NCI-H1436 treated with DMSO at 0.1 percent for 48 hours (cell line): ENCODE measurements at places on chromosomes 7 and 10.

DNA sequence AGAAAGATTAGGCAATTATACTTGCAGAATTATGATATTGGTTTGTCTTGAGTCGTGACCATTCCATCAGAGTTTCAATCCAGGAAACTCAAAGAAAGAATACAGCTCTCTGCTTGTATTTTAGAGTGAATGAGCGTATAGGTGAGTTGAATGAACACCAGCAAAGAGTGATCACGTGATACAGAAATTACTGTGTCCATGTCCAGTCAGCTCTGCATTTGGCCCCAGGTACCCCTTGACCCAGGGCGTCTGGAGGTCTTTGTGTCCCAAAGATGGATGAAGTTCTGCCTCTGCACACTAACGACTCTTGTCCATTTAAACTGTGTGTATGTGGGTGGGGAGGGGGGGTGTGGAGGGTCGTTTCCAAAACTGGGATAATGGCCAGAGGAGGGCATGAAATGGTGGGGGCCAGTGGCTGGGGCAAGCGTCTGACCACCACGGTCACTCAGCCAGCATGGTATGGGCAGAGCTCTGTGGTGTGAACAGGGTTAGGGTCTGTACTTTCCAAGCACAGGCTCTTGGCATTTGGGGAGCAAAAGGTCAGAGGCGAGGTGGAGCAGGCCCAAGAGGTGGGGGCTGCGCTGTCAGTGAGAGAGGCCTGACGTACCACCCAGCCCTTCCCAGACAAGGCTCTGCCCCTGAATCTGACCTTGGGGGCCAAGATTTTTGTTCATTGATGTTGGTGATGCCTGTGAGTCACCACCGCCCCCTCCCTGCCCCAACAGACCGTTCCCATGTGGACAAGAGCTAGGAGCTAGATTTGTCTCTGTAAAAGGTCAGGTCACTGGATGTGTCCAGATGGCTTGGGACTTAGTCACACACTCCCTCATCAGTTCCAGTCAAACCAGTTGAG lies 1.4 kb downstream of the PTPRE start:
- no peak for DNase-seq

DNA sequence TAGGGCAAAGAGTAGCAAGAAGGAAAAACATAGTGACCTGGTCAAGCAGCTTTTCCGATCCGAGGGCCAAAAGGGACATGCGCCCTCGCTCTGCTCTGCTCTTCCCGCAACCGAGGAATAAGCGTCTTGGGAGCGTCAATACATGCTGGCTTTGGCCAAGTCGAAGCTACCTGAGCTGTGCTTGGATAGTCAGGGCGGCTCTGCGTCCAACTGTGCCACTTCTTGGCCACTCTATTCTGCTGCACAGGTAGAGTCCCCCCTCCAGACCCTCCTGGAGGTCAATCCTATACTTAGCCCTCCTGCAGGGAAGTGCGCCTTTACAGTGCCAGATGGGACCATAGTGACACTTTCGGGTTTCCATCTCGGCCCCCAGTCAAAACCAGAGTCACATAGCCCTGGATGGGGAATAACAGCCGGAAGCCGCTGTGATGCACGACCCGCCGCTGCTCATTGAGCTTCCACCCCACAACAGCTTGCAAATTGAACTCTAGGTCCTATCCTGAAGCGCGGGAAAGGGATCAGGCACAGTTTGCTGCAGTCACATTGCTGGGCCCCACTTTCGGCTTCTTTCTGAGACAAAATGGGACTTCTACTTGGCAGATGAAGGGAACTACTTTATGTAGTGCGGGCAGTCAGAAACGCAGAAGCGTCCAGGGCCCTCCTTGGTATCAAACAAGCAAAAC lies 1.1 kb upstream of the HPSE2 start:
- DNase-seq, result no peak

DNA sequence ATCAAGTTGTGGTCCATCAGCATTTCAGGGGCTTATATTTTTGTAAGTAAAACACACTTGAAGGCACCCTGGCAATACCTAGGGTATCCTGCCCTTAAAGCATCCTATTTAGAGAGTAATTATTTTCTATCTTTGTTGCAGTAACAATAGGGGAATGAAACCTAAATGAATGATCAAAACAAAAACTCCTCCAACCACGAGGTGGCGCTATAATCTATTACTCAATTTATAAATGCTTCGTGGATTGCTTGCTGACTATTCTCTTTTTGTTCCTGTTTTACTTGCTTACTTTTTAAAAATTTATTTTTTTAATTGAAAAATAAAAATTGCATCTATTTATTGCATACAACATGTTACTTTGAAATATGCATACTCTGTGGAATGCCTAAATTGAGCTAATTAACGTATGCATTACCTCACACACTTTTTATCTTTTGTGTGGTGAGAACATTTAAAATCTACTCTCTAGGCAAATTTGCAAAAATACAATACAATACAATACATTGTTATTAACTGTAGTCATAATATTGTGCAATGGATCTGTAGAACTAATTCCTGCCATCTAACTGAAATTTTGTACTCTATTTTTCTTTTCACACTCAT lies 147.7 kb upstream of the BMPER start:
- no peak for DNase-seq

- no peak for DNase-seq
These were observed 649 bp downstream of the IDE start for GRCh38 chr10:92573091-92573797.

DNA sequence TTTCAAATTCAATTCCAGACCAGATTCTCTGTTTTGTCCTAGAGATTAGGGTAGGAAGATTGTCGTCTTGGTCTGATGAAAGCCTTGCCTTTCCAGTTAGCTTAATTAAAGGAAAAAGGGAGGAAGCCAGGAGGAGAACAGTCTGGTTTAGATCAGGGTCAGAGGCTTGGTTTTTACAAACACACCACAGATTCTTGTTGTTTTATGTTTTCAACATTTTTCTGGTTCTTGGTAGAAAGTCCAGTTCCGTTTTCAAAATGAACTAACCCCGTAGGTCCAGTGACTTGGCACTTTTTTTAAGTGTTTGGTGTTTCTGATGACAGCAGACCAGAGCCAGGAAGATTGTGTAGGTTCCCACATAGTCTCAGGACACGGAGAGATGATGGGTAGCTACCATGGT lies 167.1 kb upstream of the INHBA start:
- no peak for DNase-seq

DNA sequence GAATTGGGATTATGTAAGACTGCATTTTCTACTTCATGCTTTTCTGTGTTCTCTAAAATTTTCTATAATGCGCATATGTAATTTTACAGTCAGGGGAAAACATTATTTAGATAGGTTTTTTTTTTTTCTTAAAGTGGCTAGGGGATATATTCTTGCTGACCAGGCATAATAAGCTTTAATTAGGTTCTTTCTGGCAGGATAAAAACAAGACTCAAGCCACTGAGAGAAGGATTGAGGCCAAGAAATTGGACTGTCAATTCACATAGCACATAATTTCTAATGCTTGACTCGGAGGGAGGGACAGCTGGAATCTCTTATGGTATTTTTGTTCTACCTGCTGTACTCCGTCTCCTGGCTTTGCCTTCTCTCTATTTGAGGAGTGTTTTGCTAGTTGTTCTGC lies 119.8 kb upstream of the NPVF start:
- no peak for DNase-seq

DNA sequence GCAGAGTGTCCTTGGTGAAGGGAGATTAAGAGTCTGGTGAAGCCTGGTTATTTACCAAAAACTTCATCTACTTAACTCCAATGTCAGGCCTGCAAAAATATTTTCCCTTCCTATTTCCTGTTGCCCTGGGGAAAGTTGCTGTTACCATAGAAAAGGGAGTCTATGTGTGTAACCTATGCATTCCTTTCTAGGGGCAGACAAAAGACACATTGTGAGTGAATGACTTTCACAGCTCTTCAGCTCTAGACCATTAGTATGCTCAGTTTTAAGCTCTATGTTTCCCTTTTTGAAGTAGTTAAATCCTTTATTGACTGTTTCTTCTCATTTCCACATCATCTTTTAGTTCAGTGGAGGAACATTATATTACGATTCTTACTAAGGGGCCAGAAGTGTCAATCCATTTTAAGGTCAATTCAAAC lies 45.6 kb upstream of the SGCE start:
- DNase-seq, result no peak

- no peak for DNase-seq
These were observed 60.6 kb upstream of the KLF14 start for GRCh38 chr7:130794619-130794922.

- DNase-seq, result no peak
These were observed 205.6 kb downstream of the DYNC1I1 start for GRCh38 chr7:95977994-95978393.

- no peak for DNase-seq
These were observed 17.0 kb upstream of the IFRD1 start for GRCh38 chr7:112433289-112433688.

GRCh38 chr10:75358835-75359421 lies 42.6 kb downstream of the ZNF503 start:
- no peak for DNase-seq

- DNase-seq, result no peak
These were observed 765 bp downstream of the WBP1L start for GRCh38 chr10:102744374-102745051.

DNA sequence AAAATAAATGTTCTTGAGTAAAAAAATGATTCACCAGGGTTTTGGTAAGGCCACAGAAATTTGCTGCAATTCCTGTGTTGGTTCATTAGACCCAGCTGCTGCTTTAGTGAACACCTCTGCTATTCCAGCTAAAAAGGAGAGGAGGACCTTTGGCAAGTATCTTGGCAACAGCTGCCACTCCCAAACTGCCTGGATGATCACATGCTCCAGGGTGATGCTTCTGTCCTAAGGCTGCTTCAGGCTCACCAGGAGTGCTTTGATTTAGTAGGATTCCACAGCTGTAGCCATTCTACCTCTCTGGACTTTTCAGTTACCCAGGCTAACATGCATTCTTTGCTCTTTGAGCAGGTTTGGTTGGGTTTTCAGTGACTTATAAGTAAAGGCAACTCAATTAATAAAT lies 82.6 kb upstream of the NPVF start:
- no peak for DNase-seq

DNA sequence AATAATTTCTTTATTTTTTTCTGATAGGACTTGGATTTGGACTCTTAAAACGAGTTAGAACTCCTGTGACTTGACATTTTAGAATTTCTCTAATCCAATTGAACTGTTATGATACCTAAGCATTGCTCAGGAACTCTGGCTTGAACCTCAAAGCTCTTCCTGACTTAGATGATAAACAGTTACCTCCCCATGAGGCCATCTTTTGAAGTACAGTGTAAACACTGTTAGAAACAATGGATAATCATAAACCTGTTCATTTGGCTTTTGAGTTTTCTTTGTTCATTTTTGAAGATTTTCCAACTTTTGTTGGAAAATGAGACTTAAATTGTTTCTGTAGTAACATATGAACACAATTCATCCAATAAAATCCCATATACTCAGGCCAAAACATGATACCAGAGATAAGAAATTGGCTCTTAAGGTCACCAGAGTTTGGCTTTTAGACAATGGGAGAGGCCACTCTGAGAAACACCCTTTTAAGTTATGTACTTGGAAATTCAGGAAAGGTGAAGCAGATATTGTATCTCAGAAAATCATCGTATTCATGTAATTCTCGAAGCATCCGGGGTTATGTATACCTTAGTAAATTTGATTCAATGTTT lies 59.6 kb downstream of the RUNDC3B start:
- DNase-seq, result no peak

DNA sequence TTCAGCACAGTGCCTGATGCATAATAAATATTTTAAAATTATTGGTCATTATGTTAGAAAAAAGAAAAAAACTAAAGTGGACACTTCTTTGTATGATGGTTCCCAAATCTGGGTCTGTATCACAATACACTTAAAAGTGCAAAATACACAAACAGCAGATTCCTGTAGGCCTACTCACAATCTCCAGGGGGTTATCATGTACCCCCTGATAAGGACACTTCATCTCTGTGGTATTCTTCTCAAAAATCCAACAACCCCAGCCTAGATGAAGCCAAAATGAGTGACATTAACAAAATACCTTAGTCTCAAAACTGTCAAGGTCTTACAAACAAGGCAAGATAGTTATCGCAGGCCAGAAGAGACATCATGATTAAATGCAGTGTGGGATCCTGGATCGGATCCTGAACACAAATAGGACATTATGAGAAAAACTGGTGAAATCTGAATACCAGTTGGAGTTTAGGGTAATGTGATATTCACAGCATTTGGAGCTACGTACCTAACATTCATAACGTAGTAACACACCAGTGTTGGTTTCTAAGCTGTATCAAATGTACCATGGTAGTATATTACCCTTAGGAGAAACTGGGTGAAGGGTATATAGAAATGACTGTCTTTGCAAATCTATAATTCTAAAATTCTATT lies 45.2 kb downstream of the NSUN6 start:
- DNase-seq, result no peak

DNA sequence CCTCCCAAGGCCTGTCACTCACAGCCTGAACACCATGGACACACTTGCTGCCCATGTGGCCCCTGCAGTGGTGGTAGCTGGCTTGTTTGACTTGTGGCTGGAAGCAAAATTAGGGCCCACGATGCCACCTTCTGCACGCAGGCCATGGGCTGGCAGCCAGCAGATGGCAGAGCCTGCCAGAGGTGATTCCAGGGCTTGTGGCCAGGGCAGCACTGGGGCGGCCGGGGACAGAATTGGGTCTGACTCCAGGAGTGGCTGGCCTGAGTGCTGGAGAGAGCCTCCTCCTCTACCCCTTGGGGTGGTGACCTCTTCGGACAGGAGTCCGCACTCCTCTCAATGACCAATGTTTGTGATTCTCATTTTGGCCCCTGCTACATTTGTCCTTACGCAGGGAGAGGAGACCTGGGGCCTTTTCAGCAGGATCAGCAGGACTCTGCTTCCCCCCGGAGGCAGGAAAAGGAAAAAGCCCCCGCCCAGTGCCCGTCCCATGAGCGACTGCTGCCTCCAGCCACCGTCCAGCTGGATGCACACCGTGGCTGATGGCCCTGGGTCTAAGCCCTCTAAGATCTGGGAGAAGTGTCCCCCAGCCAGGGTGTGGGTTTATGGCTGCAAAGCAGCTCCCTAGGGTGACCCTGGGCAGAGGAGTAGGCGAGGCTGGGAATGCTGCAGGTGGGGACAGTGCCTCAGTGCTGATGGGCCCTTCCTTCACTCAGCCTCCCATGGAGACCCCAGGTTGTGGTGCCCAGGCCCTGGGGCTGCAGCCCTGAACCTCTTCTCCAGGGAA lies 26.5 kb downstream of the DNAJB12 start:
- no peak for DNase-seq

DNA sequence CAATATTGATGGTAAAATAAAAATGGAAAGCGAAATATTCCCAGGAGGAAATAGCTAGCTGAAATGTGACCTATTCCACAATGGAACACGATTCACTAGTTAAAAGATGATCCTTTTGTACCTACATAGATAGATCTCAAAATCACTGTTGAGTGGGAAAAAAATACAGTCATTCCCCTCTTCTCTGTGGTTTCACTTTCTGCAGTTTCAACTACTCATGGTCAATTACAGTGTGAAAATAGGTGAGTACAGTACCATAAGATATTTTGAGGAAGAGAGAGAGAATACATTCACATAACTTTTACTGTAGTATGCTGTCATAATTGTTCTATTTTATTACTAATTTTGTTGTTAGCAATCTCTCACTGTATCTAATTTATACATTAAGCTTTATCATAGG lies 56.0 kb upstream of the COL13A1 start:
- DNase-seq, result no peak
